ENCODE measurements at places on chromosomes 13 and 19.

DNA sequence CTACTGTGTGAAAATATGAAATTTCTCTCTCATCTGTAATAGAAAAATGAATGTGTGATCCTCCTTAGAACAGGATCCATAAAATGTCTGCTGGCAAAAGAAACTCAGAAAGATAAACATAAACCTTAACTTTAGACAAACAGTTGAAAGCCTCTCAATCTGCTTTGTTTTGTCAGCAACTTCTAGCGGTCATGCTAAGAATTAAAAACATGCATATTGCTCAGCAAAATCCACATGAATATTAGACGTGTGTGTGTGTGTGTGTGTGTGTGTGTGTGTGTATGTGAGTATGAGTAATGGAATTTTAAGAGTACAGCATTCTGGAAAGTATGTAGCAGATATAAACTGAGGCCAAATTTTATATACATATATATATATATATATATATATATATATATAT lies 1779.2 kb upstream of the MIR17HG start:
- no peak for DNase-seq

DNA sequence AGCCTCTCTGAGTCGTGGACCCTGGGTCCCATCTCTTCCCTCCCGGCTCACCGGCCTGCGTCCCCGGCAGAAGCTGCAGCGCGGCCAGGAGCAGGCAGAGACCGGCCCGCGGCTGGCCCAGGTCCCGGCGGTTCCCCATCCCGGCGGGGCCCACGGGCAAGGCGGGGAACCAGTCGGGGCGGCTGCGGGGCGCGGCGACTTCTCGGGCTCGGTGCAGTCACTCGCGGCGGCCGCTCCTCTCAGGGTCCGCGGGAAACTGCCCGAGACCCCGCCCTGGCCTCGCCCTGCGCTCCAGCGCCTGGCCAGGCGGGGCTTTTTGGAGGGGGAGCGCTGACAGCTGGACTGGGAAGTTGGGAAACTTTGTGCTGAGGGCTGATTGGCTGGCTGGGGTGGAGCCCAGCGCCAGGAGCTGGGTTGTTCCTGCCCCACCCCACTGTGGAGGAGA lies at the start of gene COL5A3:
TSS of gene COL5A3 (minus strand) at position 258 of the 445 bp plus-strand sequence. CDS start at position 139, 119 bp downstream.
- DNase-seq: no peak

DNA sequence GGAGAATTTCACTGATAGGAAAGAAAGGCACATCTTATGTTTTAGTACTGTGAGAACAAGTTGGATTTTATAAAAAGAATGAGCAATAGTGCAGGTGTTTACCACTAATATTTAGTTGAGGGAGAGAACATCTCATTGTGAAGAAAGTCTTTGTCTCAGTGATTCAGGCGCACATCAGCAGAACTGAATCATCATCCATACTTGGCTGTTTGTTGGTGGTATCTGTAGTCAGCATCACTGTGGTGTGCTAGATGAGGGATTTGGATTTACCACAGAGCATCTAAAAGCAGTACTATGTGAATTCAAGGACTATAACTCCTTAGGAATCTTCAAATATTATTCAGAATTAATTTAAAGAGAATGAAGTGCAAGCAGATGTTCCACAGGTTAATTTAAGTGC lies 1380.5 kb upstream of the ATXN8OS start:
- no peak for DNase-seq

DNA sequence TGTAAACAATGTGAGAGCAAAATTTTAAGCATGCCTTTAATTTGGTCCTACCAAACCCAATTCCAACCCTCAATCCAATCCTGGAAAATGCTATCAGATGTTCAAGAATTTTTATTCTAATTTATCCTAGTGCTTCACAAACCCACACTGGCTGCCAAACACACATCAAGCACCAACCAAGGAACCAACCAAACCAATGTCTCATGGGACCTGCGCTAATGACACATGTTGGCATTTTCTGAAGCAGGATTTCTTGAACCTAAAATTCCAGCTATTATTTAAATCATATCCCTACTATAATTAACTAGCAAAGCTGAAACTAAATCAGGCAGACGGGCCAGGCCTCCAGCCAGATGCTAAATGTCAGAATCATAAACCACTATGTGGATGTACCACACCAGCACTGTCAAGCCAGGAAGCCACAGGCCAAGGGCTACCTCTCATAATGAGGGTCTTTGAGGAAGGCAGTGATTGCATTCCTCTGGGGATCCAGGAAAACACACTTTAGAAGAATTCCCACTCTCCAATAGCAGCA lies 5.8 kb downstream of the LATS2 start:
- DNase-seq: no peak

GRCh38 chr19:56118666-56119581 lies 2.2 kb downstream of the ZNF787 start:
- no peak for DNase-seq

DNA sequence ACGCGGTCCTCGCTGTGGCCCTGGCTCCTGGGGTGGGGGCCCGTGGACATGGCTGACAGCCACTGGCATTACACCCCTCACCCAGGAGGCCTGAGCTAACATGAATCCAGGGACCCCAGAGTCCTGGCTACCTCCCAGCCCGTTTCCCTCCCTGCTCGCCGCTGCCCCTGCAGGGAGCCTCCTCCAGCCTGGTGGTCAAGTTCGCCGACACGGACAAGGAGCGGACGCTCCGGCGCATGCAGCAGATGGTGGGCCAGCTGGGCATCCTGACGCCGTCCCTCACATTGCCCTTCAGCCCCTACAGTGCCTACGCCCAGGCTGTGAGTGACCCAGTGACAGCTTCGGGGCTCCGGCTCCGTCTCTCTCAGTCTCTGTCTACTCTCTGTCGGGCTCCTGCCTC lies 56.6 kb downstream of the CELF5 start:
- no peak for DNase-seq

DNA sequence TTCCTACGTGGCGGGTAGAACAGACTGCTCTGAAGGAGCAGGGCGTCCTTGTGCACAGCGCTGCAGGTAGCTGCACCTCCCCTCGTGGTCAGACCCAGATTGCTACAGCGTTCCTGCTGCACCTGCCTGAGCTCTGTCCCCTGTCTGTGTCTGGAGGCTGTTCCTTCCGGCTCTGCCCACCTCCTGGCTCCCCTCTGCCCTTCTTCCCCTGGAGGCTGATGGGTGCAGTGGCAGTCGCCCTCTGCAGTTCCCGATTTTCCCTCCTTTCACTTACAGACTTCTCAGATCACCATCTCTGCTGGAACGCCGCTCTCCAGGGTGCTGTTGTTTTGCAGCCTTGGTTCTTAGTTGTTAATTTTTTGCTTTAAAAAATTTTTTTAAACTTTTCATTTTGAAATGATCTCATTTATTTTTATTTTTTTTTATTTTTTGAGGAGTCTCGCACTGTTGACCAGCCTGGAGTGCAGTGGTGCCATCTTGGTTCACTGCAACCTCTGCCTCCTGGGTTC lies 53.6 kb downstream of the SMARCA4 start:
- DNase-seq: no peak

DNA sequence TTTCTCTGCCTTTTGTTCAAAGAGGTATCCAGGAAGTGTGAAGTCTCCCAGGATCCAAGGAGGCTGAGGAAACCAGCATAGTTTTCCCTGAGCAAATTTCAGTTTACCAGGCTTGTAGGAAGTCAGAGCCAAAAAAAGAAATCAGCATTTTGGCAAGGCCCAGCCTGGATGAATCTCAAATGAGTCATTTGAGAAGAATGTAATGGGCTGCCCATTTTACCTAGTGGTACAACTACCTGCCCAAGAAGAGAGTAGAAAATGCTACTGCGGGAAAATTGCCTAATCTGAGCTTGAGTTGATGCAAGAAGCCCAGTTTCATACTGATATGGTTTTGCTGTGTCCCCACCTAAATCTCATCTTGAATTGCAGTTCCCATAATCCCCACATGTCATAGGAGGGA lies 284.1 kb upstream of the ZNF507 start:
- DNase-seq: no peak

DNA sequence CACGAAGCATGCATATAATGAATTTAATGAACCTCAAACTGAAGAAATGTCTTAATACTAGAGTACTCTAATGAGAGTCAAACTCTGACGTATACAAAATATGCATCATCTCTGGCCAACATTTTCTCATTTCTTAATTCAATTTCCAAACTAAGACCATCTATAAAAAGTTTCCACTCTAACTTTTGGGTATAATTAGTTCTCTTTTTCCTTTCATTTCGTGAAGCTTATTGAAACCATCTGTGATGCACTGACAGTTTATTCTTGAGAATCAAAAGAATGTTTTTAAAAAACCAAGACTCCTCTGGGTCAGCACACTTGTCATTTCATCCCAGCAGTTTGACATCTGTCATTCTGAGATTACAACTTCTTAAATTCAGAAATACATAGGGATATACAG lies 90.0 kb downstream of the CAB39L start:
- no peak for DNase-seq

GRCh38 chr13:107883561-107884175 lies 331.7 kb downstream of the LIG4 start:
- DNase-seq: no peak

- no peak for DNase-seq
Observed at GRCh38 chr13:110162866-110163658, 143.9 kb downstream of the COL4A1 start.

DNA sequence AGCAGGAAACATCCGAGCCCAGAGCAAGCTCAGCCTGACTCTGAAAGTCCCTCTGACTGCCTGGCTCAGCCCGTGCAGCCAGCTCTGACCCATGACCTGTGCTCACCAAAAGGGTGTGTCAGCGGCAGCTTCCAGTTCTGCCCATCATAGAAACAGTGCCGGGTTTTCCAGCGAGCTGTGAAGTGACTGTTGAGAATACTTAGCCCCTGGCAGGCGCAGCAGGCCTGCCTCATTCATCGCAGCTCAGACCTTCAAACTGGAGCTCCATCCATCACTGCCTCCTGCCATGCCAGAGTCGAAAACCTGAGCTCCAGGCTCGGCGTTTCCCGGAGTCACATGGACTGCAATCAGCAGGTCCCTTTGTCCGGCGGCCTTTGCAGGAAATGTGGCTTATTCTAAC lies 16.3 kb upstream of the GSX1 start:
- DNase-seq: no peak

DNA sequence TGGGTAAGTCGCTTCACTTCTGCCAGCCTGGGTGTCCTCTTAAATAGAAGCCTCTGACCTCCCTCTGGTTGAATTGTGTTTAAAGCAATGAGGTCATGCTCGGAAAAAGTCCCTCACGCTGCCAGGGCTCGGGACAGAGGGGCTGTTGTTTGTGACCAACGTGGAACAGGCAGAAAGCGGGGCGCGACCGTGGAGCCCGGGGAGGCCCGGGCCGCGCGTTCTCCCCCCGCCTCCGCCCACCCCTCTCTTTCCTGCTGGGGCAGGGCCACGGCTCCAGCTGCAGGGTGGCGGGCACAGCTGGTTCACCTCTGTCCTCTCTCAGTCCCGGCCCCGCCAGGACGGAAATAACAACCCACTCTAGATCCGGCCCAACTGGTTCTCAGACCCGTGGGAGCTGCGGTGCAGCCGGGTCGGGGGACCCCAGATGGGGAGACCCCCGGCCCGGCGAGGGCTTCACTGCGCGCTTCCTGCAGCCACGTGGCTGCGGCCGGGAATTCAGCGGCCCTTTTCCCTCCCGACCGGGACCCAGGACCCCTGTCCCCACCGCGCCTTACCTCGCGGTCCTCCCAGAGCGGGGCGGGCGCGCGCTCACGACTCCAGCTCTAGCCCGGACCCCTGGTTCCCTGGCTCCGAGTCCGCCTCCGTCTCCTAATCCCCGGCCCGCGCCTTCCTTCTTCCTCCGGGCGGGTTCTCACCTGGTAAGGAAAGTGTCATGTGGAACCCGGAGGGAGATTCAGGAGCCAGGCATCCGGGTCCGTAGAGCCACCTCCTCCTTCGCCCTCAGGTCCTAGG lies 1.9 kb downstream of the CDC42EP5 start:
- DNase-seq: no peak

DNA sequence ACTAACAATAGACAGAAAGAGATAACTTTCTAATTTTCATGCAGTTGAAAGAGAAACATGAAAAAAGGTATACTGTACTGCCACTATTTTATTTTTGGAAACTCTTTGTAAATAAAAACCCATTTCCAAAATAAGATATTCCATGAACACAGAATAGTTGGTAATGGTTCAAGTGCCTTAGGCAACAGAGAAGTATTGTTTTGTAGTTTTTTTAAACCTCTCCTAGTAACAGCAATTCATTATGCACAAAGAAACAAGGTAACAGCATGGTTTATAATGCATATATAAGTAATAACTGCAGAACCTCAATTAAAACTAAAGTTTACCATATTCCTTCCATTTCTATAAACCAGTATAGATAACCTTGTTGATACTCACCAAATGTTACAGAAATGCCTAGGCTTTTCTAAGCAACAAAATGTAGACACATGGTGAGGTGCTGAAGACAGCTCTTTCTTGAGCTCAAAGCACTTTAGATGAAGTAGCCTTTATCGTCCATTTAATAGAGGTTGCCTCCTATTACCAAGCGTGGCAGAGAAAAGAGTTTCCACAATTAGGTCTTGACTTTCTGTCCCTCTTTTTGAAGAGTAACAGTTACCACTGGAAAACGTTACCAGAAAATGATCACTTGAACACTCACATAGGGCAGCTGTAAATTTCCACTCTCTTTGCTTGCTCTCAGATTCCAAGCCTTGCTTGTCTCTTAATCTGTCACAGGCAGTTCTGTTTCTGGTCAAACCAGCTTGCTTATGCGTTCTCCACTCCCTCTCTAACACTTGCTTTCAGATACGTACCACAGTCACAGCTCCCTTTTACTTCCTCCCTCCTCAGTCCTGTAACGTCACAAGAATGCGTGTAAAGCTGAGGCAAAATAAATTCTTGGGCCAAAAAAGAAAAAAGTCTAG lies 42.9 kb downstream of the CAB39L start:
- DNase-seq: no peak

- no peak for DNase-seq
Observed at GRCh38 chr19:7010722-7011593, 10.3 kb downstream of the MBD3L2B start.

GRCh38 chr19:13034636-13035035 lies 39.4 kb downstream of the NFIX start:
- DNase-seq: no peak

GRCh38 chr19:48571378-48572162 lies 19.6 kb downstream of the SULT2B1 start:
- DNase-seq: no peak

- peak; percentile 55 for DNase-seq
Observed at GRCh38 chr13:107864543-107865317, 350.6 kb downstream of the LIG4 start.

GRCh38 chr13:26697069-26697955 lies 63.3 kb downstream of the GPR12 start:
- DNase-seq: no peak

GRCh38 chr19:45103156-45103507 lies 10.2 kb downstream of the PPP1R37 start:
- DNase-seq: no peak

GRCh38 chr13:80363890-80364503 lies 23.1 kb upstream of the SPRY2 start:
- DNase-seq: no peak

GRCh38 chr19:52453324-52454094 lies at the start of gene ZNF578:
TSS of gene ZNF578 (plus strand) at chr19:52453553. CDS start at chr19:52501846, 48,293 bp downstream.
- no peak for DNase-seq
